Fibroblast of skin of left biceps (primary cell): ENCODE measurements at places on chromosomes 16 and 17.

- DNase-seq: no peak
Measured at GRCh38 chr17:45703348-45703747, 80.8 kb upstream of the CRHR1 start.

- DNase-seq: no peak
Measured at GRCh38 chr16:1225051-1225451, at the start of gene TPSG1. Gene TPSG1 (minus strand): TSS chr16:1225268. CDS start chr16:1225252, 16 bp downstream.

GRCh38 chr17:52536489-52536888, 378.0 kb upstream of the CA10 start:
- DNase-seq: no peak

DNA sequence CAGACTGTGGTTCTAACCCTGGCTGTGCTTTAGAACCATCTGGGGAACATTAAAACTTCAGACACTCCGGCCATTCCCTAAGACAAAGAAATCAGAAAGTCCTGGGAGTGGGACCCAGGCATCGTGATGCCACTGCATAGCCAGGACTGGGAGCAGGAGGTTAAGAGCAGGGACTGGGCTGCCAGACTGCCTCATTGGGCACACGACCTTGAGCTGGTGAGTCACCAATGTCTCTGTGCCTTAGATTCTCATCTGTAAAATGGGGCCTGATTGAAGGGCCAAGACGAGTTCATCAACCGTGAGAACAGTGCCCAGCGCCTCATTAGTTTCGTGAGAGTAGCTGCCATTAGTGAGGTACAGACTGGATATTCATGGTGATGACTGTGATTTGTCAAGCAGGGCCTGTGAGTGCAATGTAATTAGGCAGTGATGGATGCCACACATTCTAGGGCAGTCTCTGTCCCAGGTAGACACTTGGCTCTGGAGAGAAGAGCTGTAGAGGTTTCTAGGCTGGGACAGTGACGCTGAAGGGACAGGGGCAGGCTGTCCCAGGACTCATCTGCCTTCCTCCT, 196.8 kb downstream of the NTN1 start:
- no peak for DNase-seq

- peak; percentile 18 for DNase-seq
Measured at GRCh38 chr17:44417553-44417952, 28.1 kb upstream of the ITGA2B start.
